ENCODE measurements at places on chromosomes 1 and 21.

DNA sequence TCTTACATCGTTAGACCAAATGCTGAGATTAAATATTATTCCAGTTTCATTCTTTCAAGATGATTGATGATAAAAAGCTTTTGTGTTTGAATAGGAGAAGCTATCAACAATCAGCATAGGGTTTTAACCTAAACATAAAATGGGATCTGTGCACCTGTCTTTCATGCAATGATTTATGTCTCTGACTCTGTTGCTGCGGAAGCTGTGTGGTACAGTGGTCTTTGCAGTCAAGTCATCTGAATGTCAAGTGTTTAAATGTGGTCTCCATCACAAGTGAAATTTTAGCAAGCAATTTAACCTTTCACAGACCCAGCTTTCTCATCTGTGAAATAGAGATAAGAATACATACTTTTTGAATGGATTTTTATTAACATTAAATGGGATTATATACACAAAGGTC, 107.2 kb downstream of the PLPPR5 start:
- no peak for DNase-seq

DNA sequence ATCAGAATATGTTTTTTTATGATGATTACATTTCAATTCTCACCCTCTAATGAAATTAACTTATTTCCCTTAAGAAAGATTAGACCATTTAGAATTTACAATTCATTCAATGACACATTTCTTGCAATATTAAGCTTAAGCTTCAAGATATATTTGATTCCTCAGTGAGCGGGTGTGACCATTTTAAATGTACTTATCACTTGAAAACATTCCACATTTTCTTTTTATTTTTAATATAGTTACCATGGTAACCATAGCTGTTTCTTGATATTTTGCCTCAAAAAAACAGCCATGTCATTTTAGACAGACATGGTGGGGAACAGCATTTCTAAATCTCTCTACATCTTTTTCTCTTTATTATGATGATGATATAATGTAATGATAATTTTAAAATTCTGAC, 1029.0 kb upstream of the B3GALT2 start:
- no peak for DNase-seq

GRCh38 chr1:234545517-234546386, 64.2 kb downstream of the IRF2BP2 start:
- DNase-seq: peak; percentile 61

DNA sequence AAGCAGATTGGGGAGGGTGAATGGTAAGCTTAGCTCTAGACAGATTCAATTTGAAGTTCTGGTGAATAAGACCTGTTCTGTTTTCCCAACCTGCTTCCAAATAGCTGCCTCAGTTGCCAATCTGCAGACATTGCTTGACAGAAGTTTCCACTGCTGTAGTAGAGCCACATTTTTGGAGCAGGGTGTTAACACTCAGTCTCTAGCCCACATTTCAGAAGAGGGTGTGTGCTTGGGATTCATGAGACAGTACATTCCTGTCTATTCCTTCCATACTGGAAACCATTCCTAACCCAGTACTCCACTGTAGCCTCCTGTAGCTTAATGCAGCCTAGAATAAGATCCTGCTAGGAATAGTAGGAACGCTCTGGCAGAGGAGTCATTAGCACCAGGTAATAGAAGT, 450.5 kb downstream of the NUF2 start:
- DNase-seq: no peak

GRCh38 chr1:1206376-1206965, at the start of gene TNFRSF18:
TNFRSF18 (minus strand) TSS chr1:1206592; CDS start chr1:1206571, 21 bp downstream.
- DNase-seq: no peak
